ENCODE measurements at places on chromosomes 7 and 10.
A peak's percentile ranks its signal among the peaks of the same experiment; 100 is the strongest.

- no peak for DNase-seq
These were observed 647.4 kb downstream of the XPNPEP1 start for GRCh38 chr10:109275960-109276359.

DNA sequence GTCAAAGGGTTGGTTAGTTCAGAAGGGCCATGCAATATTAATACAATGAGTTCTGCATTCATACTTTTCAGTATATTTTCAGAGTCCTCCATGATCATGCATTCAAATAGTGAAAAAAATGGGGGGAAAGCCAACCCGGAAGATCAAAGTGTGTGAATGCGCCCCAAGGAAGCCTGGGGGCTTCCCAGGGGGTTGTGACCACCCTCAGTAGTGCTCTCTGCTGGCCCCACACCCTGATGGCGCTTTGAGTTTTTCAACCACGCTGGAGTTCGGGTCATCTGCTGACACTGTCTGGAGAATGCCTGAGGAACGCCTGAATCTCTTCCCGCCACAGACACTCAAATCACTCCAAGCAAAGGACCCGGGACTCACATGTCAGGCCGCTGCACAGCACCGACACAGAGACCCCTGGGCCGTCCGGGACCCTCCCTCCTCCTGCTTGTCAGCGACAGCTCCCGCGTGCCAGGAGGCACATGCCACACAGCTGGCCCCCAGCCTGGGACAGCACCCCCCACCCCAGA is 1.0 kb downstream of the TNS3 start:
- no peak for DNase-seq

- no peak for DNase-seq
These were observed 67.1 kb downstream of the BMPR1A start for GRCh38 chr10:86823565-86823964.

DNA sequence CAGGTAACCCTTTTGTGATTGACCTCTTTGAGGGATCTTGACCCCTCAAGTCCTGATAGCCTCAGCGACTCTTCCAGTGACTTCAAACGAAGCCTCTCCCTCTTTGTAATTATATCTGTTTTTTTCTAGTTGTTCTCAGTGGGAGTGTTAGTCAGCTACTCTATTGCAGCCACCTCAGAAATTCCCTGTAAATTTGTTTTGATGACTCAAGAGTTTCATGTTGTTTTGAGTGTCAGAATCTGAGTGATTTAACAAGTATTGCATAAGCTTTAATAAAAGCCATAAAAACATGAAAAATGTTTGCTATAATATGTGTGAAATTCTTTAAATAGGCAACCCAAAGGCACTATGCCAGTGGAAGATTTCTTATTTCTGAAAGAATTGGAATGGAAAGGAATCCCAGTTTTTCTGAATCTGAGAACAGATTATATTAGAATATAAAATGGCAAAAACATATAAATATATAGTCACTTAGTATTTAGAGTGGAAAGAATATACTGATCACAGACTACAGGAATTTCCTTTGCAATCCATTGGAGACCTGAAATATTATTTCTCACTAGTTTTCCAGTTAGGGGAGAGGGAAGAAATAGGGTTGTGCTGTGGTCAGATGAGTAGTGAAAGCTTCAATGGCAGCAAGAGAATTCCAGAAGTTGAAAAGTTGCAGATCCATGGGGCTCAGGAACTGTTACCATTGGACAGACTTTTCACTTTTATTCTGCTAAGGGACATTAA is 94.4 kb upstream of the SEMA3C start:
- DNase-seq = peak; percentile 36

GRCh38 chr7:117424090-117424829 is 3.0 kb downstream of the ASZ1 start:
- no peak for DNase-seq

DNA sequence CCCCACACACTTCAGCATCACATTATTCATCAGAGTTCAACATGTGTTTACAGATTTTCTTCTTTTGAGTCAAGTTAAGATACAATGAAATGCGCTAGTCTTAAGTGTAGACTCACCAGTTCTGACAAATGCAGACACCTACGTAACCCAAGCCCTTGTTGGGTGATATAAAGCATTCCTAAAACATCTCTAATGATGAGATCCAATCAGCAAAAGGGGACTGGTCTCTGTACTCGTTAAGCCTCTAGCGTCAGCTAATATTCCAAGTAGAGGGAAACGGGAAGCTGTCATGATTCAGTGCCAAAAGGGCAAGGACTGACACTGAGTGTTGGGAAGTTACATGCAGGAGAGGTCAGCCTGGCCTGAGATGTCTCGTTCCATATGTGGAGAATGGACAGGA is 38.7 kb upstream of the TRIL start:
- no peak for DNase-seq

DNA sequence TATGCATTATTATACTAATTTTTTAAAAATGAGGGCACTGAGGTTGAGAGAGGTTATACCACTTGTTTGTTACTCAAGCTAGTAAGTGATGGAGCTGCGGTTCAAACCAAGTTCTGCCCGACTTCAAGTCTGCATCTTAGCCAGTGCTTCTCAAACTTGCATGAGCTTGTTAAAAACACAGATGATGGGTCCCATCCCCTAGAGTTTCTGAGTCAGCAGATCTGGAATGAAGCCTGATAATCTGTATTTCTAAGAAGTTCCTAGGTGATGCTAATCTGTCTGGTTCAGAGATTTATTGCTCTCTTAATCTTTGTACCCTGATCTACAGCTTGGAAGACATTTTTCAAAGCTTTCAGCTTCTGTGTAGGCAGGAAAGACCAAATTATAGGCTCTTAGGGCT is 67.7 kb upstream of the CC2D2B start:
- no peak for DNase-seq

DNA sequence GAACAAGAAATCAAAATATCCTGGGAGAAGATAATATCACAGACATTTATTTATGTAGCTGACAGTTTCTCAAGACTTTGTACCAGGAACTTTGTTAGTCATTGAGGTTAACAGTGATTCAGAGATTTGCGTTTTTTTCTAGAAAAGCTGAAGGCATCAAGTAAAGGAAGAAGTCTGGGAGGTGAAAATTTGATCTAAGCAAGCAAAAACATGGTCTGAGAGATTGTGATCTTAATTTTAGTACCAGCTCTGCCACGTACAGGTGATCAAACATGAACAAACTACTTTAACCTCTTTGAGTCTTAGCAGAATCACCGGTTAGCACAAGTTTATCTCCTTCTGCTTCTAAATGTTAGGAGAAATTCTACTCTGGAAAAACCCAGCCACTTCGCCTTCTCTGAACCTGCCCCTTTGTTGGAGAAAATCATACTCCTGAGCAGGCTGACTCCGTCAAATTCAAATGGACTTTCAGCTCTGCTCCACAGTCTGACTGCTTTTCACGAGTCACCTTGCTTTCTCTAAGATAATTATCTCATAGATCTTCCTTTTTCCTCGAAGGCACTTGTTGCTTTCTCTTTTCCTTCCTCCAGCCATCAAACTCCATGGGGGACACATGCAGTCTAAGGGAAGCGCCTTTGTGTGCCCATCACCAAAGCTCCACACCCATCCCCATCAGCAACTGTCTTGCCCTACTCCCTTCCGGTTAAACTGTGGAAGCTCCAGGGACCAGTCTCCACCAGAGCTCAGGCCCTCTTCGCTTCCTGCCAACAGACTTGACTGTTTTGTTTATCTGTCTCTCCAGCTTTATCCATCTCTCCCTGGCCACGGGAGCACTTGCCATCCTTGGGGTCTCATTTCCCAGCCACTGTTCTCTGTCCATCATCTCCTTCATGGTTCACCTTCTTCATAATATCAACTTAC is 86.3 kb downstream of the PRKCQ start:
- DNase-seq = no peak

- DNase-seq = no peak
These were observed 62.7 kb downstream of the ADCYAP1R1 start for GRCh38 chr7:31114593-31115343.

GRCh38 chr10:127313996-127314700 is 117.8 kb upstream of the INSYN2A start:
- DNase-seq = no peak

DNA sequence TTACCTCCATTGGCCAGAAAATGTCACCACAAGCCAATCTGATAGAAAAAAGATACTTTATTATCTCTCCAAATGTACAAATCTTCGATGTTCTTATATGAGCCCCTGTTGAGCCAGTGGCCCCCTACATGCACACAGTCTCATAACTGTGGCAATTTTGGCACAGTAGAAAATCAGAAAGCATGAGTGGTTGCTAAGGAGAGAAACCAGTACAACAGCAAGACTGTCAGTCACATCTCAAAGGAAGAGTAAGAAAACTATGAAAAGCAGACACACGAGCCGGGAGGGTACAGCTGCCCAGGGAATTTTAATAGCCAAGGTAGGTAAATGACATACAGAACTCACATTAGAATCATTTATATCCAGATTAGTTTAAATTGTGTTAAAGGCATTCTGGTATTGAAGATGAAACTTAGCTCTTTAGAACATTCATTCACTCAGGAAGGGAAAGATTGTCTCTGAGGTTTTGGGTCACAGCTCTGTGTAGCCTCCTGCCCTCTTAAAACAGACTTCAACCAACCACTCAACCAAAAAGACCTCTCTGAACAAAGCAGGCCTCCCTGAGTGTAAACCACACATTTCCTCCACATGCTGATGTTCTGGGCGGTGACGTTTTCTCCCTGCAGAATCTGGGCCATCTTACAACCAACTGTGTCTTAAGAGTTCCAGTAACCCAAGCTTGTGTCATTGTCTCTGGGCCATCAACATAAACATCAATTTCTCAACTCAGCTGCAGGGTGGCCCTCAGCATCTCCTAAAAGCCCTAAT is 80.8 kb upstream of the ADAM12 start:
- peak; percentile 46 for DNase-seq

DNA sequence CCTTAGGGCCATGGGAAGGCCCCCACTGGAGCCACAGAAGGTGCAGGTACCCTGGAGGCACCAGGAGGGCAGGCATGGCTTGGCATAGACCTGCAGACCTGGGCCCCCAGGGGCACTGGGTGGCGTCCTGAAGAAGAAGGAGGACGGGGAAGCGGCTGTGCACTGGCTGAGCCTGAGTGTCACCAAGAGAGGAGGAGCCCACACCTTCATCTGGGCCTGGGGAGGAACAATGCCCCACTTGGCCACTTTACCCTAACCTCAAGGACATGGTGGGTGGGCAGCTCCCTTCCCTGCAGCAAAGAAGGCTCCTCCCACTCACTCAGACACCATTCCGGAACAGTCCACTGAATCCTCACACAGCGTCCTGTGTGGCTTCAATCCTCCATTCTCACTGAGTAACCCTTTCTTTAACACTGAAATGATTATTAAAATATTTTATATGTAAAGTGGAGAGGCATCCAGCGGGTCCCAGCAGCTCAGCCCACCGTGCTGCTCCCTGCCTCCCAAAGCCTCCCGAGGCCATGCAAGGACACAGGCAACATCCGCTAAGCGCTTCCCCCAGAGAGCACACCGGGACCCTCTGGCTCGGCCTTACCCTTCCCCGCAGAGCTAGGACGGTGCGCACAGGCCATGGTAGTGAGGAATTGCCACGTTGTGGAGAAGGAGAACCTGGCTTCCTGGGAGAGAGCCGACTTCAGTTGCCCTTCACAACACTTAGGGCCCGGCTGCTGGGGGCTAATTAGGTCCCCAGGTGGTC is 516.7 kb upstream of the MGMT start:
- DNase-seq = no peak

Data from H4 (cell line).